ENCODE measurements at places on chromosomes 5 and 9.

DNA sequence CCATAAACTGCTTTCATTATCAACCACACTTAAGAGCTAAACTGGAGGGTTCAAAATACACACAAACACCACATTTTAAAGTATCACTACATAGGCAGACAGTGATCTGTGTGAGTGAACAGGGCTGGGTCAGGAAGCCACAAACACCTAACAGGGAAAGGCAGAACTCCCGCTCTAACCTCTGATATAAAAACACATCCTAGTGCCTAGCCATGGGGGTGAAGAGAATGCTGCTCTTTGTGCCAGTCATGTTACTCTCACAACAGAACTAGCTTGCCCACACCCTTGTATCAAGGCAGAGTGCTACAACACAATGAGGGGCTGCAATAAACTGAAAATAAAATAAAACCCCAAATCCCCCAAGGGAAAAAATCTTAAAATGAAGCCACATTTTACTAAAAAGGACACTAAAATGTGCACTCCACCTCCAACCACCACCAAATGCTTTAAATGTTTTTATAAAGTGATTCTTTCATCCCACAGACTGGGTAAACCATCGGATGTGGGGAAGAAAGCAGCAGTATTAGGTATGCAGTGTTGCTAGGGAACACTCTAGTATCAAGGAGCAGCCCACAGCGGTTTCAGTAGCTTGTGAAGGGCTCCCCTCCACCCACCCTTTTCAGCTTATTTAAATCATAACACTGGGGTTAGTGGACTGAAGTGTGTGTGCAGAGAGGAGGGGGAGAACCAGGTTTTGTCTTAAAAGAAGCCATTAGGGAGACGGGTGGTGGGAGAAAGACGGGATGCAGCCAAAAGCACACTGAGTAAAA, 64.5 kb downstream of the TMEM161B start:
- DNase-seq, result no peak

DNA sequence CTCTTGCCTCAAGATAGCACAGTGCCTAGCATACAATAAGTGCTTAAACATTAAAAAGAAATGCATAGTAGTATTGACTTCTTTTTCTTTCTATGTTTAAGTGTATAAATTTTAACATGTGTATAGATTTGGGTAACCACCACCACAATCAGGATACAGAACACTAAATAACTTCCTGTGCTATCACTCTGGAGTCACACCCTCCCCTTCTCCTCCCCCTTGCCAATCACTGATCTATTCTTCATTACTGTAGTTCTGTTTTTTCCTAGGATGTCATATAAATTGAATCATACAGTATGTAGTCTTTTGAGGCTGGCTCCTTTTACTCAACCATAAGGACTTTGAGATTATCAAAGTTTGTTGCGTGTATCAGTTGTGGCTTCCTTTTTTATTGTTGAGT, 68.5 kb downstream of the OSTF1 start:
- DNase-seq, result no peak

DNA sequence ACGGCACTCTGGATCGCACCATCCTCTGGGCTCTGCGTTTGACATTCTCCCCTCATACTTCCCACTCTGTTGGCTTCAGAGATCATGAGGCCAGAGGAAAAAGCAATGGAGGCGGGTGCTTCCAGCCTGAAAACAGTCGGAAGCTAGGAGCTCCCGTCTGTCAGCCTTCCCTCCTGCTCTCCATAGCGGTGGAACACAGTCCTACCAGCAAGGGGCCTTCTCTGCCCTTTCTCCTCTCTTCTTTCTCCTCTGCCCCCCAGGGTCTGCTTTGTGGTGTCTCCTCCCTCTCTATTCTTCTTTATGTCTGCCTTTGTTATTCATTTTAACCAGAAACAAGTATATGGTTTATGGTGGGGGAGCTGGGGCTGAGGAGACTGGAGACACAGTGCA, 152.5 kb upstream of the NFIB start:
- no peak for DNase-seq

DNA sequence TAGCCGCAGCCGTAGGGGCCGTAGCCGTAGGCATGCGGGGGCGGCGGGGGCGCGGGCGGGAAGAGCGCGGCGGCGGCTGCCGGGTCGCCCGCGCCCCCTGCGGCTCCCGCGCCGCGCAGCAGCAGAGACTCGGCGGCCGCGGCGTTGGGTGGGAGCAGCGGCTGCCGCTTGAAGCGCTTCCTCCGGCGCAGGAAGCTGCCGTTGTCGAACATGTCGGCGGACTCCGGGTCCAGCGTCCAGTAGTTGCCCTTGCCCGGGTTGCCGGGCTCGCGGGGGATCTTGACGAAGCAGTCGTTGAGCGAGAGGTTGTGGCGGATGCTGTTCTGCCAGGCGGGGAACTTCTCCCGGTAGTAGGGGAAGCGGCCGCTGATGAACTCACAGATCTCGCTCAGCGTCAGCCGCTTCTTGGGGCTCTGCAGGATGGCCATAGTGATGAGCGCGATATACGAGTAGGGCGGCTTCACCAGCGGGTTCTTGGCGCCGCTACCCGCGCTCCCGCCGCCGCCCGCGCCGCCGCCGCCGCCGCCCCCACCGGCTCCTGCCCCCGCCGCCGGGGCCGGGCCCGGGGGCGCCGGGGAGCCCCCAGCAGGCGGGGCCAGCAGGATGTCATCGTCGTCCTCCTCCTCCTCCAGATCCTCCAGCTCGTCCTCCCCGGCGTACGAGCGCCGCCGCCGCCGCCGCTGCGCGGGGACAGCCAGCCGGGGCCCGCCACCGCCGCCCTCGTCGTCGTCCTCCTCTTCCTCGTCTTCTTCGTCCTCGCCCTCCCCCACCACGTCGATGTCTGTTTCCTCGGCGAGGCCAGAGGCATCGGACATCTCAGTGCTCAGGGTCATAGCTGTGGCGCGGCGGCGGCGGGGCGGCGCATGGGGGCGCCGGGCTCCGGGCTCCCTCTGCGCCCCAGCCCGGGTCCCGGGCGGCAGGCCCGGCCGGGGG, 781 bp downstream of the FOXD1 start:
- no peak for DNase-seq

DNA sequence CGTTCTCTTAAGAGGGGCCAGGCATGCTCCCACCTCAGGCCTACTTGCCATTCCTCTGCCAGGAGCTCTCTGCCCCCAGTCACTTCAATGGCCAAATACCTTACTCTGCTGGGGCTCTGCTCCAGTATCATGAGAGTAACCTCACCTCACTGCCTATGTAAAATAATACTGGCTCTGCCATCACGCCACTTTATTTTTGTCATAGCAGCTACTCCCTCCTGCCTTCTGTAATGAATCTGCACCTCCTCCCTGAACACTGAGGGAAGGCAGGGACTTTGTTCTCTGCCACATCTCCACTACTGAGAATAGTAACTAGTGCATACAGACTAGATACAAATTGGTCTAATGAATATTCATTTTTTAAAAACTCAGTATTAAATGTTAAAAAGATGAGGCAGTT, 33.8 kb downstream of the MACROH2A1 start:
- DNase-seq, result no peak

- no peak for DNase-seq
Observed at GRCh38 chr5:87022415-87022814, 245.3 kb upstream of the RASA1 start.

DNA sequence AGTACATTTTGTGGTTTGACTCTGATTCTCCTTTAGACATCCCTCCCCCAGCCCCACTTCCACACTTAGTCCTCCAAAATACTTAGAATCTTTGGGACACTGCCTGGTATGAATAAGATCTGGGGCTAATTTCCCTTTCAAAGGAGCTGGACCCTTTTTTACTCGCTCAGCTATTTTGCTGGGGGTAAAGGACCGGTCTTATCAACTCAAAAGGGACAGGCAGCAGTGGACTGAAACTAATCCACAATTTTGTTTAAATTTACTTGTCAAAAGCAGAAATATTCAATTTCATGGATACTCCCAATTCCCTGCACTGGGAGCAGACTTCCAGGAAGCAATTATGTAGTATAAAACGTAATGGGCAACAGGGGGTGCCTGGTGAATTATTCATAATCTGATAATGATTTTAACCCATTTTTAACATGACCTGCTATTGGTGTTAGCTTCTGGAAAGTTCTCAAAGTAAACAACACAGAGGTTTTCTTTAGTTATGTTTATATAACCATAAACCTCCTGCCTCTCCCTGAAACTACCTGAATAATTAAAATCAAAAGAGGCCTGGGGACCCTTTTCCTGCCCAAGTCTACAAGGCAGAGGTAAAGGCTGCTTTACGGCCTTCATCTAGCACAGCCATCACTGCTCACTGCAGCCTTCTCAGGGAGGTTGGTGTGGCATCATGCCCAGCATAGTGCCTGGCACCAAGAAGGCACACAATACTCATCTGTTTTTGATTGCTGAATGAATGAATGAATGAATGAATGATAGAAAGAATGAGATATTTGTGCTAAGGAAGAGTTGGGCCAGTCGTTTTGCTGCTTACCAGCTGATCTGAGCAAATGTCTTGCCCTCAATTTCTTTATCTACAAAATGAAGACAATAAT, 44.2 kb upstream of the GNPDA1 start:
- no peak for DNase-seq

DNA sequence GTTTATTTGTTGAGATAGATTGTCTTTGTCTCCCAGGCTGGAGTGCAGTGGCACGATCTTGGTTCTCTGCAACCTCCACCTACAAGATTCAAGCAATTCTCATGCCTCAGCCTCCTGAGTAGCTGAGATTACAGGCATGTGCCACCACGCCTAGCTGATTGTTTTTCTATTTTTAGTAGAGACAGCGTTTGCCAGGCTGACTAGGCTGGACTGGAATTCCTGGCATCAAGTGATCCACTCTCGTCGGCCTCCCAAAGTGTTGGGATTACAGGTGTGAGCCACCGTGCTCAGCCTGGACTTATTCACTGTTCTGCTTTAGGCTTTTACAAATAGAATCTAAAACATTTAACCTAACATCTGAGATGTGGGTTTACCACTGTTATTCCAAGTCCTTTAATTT, 91.3 kb downstream of the COMMD10 start:
- DNase-seq, result no peak

GRCh38 chr9:2210201-2210600, 195.1 kb downstream of the SMARCA2 start:
- no peak for DNase-seq

DNA sequence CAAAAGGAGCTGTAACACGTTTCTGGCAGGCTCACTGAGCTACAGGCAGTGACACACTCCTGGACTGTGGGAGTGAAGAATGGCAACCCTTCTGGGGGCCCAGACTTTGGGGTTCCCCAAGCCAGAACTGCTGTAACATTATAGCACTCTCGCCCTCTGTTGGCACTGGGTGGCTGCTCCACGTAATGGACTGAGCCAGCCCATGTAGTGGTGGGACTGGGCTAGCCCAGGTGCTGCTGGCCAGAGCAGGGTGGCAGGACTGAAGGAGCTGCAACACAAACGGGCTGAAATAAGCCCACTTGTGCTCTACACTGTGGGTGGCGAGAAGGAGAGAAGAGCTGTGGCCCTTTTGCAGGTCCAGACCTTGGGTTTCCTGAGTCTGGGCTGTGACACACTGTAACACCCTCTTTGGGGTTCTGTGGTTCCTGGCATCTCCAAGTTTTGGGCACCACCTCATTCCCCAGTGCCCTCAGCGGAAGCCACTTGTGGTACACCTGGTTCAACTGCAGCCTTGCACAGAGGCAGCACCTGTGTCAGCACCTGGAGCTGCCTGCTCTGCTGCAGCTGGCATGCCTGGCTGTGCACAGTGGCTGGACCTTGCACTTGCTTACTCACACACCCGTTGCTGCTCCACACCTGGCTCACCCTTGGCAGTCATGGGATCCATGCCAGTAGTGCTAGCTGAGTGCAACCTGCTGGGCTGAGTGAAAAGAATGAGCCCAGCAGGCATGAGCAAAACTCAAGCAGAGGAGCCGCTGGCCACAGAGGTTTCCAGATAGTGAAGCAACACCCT, 95.0 kb upstream of the PRR16 start:
- DNase-seq, result no peak

DNA sequence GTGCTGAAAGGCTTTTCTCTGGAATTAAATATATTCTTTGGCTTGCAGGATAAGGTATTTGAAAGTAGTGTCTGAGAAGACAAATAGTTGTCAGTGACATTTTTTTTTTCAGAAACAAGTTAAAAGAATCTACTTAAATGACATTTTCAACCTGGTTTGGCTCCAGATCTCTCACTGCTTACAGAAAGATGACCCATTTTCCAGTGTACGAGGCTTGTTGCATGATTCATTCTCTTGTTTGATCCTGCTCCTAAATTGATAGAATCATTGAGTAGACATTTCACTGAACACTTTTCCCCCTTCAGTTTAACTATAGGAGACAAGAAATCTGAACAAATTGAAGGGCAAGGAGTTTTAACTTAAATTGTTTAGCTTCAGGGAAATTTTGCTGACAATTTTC, 546.1 kb downstream of the ZNF608 start:
- DNase-seq, result no peak

DNA sequence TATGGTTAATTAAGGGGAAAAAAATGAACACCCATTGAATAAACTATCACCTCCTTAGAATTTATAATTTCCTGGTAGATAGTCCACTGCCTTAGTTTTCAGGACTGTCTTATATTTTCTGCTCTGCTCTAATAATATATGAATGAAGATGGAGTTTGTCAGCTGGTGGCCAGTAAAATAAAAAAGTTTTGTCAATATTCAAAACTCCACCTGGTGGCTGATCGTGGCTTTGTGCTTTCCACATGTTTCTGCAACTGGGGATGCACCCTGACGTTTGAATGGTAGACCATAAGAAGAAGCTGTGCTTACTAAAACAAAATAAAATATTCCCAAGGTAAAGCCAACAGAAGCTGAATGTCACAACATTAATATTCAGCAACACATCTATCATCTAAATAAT, 286.6 kb upstream of the IZUMO3 start:
- DNase-seq, result peak; percentile 4

GRCh38 chr5:119330367-119331183, 25.2 kb upstream of the TNFAIP8 start:
- no peak for DNase-seq

- DNase-seq, result no peak
Observed at GRCh38 chr5:127355337-127355736, 64.7 kb downstream of the MEGF10 start.

- DNase-seq, result no peak
Observed at GRCh38 chr5:14591548-14591947, 10.0 kb downstream of the OTULINL start.

GRCh38 chr9:95605816-95606488, 89.2 kb upstream of the PTCH1 start:
- DNase-seq, result no peak

- DNase-seq, result peak; percentile 4
Observed at GRCh38 chr5:110376281-110376951, 350.1 kb downstream of the TMEM232 start.

GRCh38 chr9:113399646-113400200, 1.4 kb downstream of the ALAD start:
- no peak for DNase-seq

- no peak for DNase-seq
Observed at GRCh38 chr5:154254896-154255295, 64.4 kb downstream of the GALNT10 start.

DNA sequence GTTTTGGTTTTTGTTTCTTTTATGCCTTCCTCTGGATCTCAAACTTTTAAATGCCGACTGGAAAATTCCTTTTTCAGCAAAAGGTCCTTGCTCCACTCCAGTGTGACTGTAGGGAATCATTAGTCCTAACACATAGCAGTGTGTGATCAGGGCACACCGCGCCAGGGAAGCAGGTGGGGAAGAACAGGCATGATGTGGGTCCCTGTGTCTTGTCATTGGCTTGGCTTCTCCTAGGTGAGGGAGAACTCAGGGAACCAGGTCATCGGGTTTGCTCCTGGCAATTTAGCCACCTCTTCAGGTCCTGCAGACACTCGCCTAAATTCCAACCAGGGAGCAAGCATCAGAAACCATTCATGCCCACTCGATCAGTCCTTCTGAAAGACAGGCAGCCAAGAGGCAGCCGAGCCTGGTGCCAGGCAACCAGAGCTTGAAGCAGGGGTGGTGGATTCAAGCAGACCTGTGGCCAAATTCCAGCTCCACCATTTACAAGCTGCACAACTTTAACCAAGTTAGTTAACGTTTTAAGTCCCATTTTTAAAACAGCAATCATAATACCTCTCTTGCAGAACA, 514.2 kb downstream of the BNC2 start:
- DNase-seq, result no peak

Measured in right renal pelvis (tissue), 4 donors.